ENCODE measurements at places on chromosomes 4 and X. TPM values are rescaled to one million over a fixed set of nuclear protein-coding genes. Genes with fewer than 3 reads are reported as not detected.

The TIMM17B gene
- 29.6 TPM for total RNA-seq

GRCh38 chr4:118032691-118033090 lies 1.6 kb upstream of the NDST3 start:
- DNase-seq, result no peak
- peaks cover 9% of the 10 kb centered on the region for H3K4me1 ChIP-seq
- H3K4me3 ChIP-seq, result no peak overlapping the region
- no peak overlapping the region for H3K27ac ChIP-seq

GRCh38 chr4:52103319-52103718 lies 52.2 kb downstream of the SPATA18 start:
- H3K36me3 ChIP-seq, result no peaks in the 10 kb centered on the region
- H3K27me3 ChIP-seq, result no peaks in the 10 kb centered on the region
- no peaks in the 10 kb centered on the region for H3K4me1 ChIP-seq
- no peak for DNase-seq
- H3K4me3 ChIP-seq, result no peak overlapping the region

- no peak overlapping the region for H3K4me3 ChIP-seq
- H3K4me1 ChIP-seq, result no peaks in the 10 kb centered on the region
- H3K27me3 ChIP-seq, result no peaks in the 10 kb centered on the region
- DNase-seq, result no peak
- no peak overlapping the region for H3K27ac ChIP-seq
These were observed 380.8 kb downstream of the SPRY1 start for GRCh38 chr4:123777373-123777772.

GRCh38 chr4:11402192-11402591 lies 26.5 kb downstream of the HS3ST1 start:
- no peak overlapping the region for H3K4me3 ChIP-seq
- H3K27ac ChIP-seq, result no peak overlapping the region

Data from upper lobe of left lung (tissue), 6 donors.